ENCODE measurements at places on chromosomes 5 and 9.

GRCh38 chr9:137084526-137084925 is 2.3 kb upstream of the MAN1B1 start:
- no peak for DNase-seq

DNA sequence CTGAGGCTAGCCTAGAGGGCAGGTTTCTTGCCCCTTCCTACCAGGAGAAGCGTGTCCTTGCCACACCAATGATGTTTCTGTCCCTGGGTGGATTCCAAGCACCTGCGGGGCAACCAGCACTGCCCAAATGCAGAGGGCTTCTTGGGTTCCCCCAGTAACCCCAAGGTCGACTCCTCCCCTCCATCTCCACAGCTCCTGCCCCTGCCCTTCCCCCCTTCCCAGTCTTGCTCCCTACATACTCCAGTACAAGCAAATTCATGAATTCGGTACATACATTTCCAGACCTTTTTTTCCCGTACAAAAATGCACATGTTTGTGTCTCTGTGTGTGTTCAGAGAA is 12.8 kb upstream of the JADE2 start:
- DNase-seq = no peak

DNA sequence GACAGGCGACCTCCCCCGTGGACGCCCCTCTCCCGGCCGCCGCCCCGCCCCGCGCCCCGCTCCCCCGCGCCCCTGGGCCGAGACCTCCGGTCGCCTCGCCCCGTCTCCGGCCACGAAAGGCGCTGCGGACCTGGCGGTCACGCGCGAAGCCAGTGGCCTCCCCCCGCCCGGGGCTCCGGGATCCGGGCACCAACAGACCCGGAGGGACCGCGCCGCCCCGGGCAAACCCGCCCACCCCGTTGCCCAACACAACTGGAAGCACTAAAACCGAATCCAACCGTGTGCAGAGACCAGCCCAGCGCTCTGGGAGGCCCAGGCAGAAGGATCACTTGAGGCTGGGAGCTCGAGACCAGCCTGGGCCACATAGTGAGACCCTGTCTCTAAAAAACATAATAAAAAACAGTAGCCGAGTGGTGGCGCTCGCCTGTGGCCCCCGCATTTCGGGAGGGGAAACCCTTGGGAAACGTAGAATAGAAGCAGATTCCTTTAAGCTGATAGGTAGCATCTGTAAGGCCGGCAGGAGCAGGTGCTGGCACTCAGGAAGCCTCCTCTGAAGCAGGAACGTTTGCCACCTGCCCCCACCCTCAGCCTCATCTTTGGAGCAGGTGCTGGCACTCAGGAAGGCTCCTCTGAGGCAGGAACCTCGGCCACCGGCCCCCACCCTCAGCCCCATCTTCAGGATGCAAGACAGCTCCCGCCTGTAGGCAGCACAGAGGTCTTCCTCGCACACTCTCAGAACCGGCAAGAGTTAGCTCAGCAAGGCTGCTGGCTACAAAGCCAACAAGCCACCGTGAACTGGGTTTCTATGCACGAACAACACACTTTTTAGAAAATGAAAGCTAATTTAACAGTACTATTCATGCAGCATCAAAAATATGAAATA is 4.6 kb upstream of the SLC9A3 start:
- no peak for DNase-seq

- no peak for DNase-seq
Measured at GRCh38 chr9:104780796-104781395, 17.0 kb downstream of the NIPSNAP3B start.

GRCh38 chr9:76704593-76705204 is 59.5 kb upstream of the PCA3 start:
- DNase-seq = peak; percentile 68

GRCh38 chr9:113579283-113580040 is 115.9 kb downstream of the RGS3 start:
- no peak for DNase-seq

DNA sequence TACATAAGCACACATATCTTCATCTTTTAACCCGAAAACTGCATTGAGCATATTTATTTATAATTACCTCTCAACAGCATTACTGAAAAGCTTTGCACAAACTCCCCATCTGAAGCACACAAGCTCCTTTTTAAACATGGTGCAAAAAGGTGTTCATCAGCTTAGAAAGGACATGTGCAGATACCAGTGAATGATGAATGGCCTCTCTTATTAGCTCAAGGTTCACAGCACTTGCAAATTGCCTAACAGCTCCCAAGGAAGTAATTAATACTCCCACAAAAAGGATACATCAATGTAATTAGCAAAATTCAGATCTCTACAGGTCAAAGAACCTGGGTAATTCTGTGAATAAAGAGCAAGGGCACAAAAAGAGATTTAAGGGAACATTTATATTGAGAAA is 422.0 kb downstream of the HINT1 start:
- DNase-seq = no peak

GRCh38 chr5:157253547-157253946 is 12.4 kb upstream of the CYFIP2 start:
- peak; percentile 45 for DNase-seq

DNA sequence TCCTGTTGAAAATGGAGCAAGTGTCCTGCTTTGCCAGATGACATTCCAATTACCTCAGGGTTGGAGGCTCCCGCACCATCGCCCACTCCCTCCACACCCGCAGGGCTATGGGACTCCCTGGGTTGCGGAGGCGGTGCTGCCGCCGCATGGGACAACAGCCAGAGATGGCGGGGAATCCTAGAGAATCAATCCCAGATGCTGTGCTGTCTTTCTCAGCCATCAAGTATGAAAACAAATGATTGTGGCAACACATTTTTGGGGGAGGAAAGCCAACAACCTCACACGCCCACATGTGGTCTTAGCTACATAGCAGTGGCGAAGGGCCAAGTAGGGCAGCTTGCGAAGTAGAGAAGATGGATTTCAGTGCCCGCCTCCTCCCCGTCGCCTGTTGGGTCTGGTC is 46.7 kb downstream of the IL31RA start:
- no peak for DNase-seq

DNA sequence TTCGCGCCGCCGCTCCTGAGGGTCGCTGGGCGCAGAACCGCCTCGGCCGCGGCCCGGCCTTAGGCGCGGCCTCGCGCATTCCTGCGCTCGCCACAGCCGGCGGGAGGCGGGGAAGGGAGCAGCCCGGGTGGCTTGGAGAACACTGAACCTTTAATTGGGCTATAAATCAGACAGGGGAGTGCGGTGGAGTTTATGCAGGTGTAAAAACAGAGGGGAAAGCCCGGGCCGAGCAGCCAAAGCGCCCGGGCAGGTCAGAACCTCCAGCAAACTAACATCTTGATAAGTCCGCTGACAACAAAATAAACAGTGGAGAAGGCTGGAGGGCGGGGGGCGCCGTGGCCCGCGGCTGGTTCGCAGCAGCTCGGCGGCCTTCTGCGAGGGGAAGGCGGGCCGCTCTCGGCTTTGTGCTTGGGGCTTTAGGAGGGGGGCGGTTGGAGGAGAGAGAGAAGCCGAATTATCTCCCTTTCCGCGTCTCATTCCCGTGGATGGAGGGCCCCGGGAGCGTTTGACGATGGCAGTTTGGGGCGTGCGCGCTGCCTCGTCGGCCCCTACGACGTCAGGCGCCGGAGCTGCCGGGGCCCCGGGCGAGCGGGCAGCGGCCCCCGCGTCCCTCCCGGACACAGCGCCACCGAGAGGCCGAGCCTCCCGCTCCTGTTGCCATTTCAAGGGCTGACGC is 11.3 kb downstream of the FOXD1 start:
- no peak for DNase-seq

DNA sequence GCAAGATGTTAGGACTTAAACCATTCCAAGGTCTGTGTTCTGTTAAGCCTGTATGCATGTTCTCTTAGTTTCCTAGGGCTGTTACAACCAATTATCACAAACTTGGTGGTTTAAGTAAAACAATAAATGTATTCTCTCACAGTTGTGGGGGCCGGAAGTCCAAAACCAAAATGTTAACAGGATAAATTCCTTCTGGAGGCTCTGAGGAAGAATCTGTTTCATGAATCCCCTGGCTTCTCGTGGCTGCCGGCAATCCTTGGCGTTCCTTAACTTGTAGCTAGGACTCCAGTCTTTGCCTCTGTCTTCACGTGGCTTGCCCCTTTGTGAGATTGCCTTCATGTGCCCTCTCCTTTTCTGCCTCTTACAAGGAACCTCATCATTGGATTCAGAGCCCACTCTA is 30.4 kb downstream of the FEM1C start:
- no peak for DNase-seq

DNA sequence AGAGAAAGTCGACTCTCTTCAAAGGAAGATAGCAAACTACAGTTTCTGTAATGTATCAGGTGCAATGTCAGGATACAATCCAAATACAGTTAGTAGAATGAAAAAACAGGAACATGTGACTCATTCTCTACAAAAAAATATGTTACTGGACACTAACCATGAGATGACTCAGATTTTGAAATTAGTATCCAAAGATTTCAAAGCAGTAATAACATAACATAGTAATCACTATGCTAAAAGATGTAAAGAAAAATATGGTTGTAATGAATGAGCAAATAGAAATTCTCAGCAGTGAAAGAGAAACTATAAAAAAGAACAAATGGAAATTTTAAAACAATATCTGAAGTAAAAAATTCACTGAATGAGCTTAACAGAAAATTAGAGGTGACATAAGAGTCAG is 42.3 kb downstream of the SHOC1 start:
- no peak for DNase-seq

- no peak for DNase-seq
Measured at GRCh38 chr9:87300915-87301314, 196.8 kb upstream of the DAPK1 start.

DNA sequence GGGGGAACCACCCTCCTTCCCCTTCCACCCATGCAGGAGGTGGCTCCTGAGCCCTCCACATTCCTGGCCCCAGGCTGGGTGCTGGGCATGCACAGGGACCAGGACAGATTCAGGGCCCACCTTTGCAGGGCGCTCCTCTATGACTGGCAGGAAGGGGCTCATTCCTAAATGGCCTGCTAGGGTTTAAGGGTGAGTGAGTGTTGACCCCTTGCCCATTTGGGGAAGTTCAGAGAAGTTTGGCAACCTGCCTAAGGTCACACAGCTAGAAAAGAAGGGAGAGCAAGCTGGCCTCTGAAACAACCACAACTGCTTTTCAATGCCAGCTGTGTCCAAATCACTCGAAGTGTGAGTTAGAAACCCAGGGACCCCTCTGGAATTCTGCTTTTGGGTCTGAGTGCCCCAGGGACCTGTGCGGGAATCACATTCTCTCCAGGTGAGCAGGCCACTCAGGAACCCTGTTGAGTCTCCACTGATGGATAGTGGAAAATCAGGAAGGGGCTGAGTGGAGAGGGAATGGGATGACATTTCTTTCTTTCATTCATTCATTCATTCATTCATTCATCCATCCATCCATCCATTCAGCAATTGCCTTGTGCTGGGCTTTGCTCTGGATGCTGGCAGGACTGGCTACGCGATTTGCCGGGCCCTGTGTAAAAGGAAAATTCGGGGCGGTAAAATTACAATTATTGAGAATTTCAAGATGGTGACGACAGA is 191.9 kb downstream of the C9orf50 start:
- DNase-seq = no peak

DNA sequence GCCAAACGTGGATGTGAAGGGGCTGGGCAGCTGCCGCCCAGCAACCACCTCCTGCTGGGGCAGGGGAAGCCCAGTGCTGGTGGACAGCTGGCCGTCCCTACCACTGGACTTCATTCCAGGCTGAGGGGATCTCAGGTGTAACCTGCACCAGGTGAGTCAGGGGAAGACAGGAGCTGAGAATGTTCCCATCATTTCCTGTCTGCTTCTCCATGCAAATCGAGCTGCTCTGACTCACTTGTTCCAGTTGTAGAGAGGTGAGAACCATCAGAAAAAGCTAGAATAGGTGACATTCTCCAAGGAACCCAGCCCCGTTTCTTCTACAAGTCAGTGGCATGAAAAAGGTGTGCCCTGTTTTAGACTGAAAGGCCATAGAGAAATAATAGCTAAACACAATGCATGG is 21.8 kb upstream of the BARX1 start:
- no peak for DNase-seq

- DNase-seq = no peak
Measured at GRCh38 chr5:120361941-120362340, 102.2 kb upstream of the PRR16 start.

DNA sequence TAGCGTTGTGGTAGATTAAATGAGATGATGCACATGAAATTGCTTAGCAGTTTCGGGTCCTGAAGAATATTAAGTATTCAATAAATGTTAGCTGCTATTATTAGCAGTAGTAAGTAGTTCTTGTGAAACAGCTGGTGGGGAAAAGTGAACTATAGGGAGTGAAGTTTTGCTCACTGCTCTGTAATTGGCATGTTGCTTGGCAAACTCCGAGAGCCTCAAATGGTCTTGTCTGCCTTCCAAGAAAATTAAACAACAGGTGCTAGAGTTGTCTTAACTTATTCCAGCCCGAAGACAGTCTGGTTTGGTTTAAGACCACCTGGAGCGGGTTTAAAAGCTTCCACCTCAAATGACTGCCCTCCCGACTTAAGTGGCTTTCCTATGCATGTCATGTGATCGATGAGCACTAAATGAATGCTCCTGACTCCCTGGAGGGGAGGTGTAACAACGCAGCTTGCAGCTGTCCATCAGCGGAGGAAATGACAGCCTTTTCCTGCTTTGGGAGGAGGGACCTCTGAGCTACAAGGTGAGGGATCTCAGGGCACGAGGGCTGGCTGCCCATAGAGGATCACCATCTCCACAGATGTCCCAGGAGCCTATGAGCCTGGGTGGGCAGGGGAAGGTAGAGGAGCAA is 202.9 kb upstream of the PANK3 start:
- DNase-seq = no peak

DNA sequence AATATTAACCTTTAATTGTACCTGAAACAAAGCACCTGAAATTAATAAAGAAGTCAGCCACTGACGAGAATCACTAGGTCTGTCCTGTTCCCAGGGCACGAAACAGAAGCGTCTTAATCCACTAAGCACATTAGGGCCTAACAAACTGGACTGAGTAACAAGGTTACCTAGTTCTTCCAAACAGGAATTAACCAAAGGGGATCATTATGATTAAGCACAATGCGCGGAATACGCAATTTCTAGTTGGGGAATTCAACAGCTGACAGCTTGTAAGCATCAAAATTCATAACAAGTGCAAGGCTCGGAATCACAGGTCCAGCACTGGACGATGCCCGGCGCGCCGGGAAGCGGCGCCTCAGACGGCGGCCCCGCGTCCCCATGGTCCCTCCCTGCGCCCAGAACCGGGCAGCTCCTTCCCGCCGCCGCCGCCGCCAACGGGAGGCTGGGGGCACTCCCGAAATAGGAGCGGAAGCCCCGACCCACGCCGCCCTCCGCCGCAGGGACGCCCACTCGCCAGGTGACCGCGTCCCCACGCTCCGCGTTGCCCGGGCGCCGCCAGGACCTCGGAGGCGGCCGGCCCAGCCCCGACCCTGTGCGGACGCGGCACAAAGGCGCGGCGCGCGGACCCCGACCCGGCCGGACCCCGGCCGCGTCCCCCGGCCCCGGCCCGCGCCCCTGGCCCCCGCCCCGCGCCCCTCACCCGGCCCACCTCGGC is 898 bp downstream of the CAMSAP1 start:
- peak; percentile 23 for DNase-seq

GRCh38 chr9:129125478-129125877 is 14.3 kb downstream of the PTPA start:
- no peak for DNase-seq

GRCh38 chr9:82106536-82106935 is 118.0 kb downstream of the SPATA31D1 start:
- DNase-seq = no peak

- DNase-seq = no peak
Measured at GRCh38 chr5:138000102-138000723, 32.7 kb downstream of the FAM13B start.

- DNase-seq = no peak
Measured at GRCh38 chr5:109589986-109590385, 99.7 kb upstream of the MAN2A1 start.

GRCh38 chr9:33750839-33751339 is 44.5 kb upstream of the PRSS3 start:
- no peak for DNase-seq

GRCh38 chr9:128550226-128550625 is 2.2 kb upstream of the SPTAN1 start:
- no peak for DNase-seq

All from neuronal stem cell (in vitro differentiated cells).